Esophagus mucosa (tissue), 1 donor: ENCODE measurements at places on chromosomes 13 and 19. TPM values are rescaled to one million over a fixed set of nuclear protein-coding genes. Genes with fewer than 3 reads are reported as not detected.

DNA sequence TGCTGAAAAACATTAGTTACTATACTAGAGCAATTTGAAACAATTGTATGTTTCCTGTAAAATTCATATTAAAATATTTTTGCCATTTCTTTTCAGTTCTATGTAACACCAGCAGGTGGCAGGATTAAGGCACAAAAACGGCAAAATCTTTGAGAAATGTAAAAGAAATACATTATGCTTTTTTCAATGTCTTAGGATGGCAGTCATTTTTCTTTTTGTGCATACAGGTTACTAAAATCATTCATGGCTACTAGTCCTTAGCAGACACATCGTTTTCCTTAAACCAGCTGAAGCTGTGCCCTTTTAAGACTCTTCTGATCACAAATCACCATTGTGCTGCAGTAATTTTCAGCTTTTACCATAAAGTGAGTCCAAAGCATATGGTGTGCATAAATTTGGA, 800.7 kb upstream of the SLITRK5 start:
- no peak for ATAC-seq

DNA sequence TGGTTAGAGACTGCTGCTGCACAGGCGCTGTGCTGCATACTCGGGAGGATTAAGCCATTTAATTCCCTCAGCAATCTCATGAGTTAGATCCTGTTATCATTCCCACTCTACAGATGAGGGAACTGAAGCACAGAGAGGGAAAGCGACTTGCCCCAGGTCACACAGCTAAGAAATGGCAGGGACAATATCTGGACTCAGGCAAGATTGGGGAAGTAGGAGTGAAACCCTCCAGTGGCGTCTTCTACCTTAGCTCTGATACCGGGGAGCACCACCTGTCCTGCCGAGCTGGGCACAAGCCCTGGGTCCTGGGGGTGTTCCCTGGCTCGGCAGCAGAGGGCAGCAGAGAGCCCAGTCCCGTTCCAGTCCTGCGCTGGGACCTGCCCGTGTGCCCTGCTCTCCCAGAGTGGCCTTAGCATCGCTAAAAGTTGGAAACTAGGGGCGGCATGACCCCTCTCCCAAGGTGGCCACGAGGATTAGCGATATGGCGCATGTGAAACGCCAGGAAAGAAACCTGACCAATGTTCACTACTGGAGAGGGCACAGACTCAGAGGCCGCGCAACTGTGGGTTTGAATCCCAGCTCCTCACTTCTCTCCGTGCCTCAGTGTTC, 20.5 kb downstream of the CYTH2 start:
- peak; percentile 15 for ATAC-seq

DNA sequence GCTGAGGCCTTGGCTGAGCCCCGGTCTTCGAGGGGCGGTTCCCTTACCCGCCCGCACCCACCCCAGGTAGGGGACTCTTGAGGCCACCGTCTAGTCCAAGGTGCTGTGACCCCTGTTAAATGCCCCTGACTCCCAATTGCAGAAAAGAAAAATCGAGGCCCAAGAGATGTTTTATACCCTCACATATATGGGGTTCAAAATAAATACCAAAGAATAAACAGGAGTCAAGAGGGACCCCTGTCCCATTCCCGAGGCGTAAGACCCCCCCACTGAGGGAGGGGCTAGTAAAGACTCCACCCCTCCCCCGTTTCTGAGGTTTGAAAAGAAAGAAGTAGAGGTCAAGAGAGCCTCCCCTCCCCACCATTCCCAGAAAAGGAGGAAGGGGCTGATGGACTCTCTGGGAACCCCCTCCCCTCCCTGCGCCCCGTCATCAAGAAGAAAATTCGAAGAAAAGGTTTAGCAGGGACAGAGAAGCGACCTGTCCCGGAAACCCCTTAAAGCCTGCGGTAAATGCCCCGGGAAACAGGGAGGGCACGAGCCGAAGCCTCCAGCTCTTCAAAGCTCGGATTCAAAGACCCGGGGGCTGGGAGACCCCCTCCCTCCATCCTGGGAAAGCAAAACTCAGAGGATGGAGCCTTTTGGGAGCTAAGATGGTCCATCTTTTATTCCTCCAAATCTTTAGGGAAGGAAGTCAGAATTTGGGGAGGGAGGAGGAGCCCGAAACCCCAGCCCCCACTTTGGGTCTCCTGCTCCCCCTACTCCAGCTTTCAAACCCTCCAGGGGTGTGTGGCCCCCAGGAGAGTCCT, 755 bp upstream of the RAB3A start:
- ATAC-seq: peak; percentile 1

GRCh38 chr13:96984051-96984508, 10.2 kb downstream of the OXGR1 start:
- ATAC-seq: peak; percentile 100

- ATAC-seq: no peak
Observed at GRCh38 chr13:113815151-113816058, 48.5 kb downstream of the GAS6 start.

DNA sequence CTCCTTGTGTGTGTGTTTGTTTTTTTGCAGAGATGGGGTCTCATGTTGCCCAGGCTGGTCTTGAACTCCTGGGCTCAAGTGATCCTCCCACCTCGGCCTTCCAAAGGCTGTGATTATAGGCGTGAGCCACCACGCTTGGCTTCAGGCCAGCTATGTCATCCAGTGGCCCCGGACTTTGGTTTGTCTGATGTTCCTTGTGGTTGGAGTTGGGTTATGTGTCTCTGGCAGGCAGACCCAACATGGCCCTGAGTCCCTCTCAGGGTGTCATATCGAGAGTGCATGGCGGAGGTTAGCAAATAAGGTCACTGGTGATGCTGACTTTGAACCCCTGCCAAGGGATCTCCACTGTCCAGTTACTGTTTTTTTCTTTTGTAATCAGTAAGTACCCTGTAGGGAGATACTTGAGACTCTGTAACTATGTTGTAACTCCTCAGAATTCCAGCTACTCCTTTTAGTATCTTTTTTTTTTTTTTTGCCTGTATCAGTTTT, 37.3 kb downstream of the SMARCA4 start:
- no peak for ATAC-seq

DNA sequence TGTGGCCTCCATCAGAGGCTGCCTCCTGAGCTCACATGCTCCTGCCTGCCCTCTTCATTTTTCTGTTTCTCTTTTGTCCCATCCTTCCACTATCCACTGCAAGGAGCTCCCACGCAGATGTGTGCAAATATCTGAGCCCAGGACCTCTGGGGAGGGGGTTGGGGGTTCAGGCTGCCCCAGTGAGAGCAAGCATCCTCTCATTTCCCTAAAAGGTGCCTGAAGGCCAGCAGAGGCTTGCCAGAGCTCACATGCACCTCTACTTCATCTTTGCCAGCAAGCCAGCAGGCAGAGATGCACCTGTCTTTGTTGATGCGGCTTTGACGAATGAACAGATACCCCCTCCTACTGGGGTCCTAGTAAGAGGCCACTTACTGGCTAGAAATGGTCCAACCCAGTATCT, 128.8 kb downstream of the FGF9 start:
- no peak for ATAC-seq

DNA sequence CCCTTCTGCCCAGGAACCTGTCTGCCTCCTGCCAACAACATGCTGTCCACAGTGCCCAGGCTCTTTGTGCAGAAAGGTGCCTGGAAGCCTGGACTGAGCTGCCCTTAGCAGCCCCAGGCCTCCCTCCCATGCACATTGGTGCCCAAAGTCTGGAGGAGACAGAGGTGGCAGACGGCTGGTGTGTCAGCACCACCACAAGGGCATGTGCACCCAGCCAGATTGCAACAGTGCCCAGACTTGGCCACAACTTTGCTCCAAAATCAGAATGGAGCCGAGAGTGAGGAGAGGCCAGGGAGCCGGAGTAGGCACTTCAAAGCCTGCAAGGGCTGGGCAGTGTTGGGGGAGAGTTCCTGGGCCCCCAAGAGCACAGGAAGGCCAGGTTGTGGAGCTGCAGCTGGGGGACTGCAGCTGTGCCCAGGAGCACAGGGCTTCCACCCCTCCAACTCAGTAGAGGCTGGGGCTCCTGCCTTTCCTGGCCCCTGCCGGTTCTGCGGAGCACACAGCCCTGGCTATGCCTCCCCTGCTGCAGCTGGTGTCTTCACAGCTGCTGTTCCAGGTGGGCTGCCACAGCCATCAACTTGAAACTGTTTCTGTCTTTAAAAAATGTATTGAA, 1255.8 kb downstream of the SLITRK5 start:
- no peak for ATAC-seq

GRCh38 chr13:112615391-112615790, 27.4 kb upstream of the TUBGCP3 start:
- peak; percentile 22 for ATAC-seq

Gene C1QTNF9
- total RNA-seq: not detected

Gene KIR3DL1
- total RNA-seq: not detected

Gene ZNF415
- total RNA-seq: 0.28 TPM

Gene GADD45B
- total RNA-seq: 26.3 TPM

Gene OSCAR
- 0.40 TPM for total RNA-seq

Gene CCDC61
- 9.1 TPM for total RNA-seq

Gene SPC24
- 17.1 TPM for total RNA-seq

Gene GAS6
- 34.8 TPM for total RNA-seq

Gene ZNF837
- total RNA-seq: 2.7 TPM
